Activated CD4-positive, CD25-positive, alpha-beta regulatory T cell (primary cell): ENCODE measurements at places on chromosomes 16 and 17.

DNA sequence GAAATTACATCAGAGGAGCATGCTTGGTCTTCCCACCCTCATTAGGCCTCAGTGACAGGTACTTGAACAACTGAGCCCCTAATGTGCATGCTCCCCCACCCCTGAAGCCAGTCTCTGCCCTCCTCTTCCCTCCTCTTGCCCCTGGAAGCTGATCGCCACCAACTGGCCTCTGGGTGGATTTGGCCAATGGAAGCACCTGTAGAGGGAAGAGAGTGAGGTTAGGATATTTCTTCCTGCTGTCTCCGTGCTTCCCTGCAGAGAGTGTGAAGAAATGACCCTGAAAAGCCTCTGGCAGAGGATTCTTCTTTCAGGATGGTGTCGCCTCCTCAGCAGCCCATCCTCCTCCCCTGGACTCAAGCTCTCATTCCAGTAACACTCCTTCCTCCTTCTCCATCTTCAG is 5.9 kb upstream of the CBLN1 start:
- no peak for DNase-seq

- no peak for DNase-seq
These were observed 22.3 kb upstream of the DHX40 start for GRCh38 chr17:59542960-59543635.

- peak; percentile 14 for DNase-seq
These were observed 31.8 kb downstream of the USP7 start for GRCh38 chr16:8931859-8932258.

DNA sequence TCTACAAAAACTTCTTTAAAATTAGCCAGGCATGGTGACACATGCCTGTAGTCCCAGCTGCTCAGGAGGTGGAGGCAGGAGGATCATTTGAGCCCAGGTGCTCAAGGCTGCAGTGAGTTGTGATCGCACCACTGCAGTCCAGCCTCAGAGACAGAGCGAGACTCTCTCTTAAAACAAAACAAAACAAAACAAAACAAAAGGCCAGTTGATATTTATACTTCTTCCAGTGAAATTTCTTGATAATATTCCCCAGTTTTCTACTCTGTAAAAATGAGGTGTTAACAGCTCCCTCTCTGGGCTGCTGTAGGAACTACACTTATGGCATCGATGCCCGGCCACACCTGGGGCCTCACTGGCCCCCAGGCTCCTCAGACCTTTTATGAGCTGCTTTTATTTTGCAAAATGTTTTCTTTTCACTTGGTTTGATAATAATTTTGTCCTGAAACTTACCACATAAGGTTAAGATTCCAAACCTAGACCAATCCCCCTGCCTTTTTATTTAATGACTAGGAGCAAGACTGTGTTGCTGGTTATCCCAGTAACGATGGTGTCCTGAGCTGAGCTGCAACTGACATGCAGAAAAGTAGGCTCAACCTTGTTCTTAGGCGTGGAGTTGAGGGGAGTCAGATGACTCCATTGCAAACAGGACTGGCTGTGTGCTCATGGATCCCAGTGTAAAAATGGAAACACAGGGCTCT is 17.6 kb downstream of the MAPK8IP3 start:
- DNase-seq = no peak

- DNase-seq = no peak
These were observed 446.6 kb downstream of the KCNJ18 start for GRCh38 chr17:22138861-22139469.

- no peak for DNase-seq
These were observed 149.2 kb downstream of the MAF start for GRCh38 chr16:79451196-79451816.

DNA sequence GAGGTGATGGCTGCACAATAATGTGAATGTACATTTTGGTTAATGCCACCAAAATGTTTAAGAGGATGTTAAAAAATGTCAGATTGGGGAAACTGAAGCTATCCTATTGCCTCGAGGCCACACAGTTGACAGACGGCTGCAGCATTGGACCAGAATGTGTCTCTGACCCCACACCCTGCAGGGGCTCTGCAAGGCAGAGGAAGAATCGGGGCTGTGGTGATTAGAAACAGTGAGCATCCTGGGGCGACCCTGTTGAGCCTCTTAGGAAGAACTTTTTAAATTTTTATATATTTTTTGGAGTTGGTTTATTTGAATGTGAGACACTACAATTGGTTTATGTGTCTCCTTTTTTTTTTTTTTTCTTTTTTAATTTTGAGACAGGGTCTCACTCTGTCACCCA is 15.0 kb upstream of the ADORA2B start:
- DNase-seq = no peak

DNA sequence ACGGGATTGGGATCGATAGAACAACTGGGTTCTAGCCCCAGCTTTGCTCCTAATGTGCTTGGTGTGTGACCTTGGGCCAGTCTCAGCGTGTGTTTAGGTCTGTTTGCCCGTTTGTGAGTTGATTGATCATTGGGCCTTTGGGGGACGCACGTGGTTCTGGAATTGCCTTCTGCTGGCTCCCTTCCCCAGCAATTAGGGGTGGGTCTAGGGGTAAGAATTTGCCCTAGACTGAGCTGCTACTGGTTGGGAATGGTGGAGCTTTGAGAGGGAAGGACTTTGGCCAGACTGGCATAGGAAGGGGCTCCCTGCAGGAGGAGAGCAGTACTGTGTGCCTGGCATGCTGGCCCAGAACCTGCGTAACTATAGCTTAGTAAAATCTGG is 1.5 kb downstream of the SPNS2 start:
- DNase-seq = no peak

DNA sequence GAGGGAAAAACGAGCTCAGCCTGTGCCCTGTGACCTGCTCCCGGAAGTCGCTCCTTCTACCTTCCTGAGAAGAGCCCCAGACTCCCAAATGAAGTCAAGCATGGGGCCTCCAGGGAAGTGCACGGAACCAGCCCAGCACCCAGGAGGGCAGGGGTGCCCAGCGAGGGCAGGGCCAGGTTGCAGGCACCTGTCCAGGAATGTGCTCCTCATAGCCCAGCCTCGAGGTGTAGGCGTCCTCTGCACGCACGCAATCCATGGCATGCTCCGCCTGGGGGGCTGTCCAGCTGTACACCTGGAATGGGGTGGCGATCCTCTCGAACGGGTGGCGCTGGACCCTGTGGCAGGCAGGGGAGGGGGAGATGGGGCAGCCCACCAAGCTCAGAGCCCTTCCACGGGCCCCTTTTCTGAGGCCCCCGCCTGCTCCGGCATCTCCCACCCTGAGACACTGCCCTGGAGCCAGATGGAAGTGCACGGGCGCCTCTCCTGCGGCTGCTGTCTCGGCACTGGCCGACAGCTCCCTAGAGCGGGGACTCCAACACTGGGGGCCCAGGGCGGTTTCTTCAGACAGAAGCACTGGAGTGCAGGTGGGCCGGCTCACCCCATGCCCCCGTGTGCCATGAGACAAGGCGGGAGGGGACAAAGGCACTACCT is 10.9 kb downstream of the CLUH start:
- DNase-seq = no peak

DNA sequence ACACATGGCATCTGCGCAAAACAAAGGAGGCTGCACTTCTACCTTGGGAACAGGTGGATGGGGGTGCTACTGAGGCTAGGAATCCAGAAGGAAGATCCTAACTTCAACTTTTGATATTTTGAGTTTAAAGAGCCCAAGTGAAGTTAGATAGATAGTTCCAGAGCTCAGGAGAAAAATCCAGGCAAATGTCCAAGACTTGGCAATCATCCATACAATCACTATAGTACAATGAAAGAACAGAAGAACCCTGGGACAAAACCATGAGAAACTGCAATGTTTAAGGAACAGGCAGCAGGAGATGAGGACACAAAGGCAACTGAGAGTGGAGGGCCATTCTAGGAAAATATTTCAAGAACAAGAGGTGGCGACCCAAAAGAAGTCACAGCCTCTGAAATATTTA is 12.4 kb downstream of the CDYL2 start:
- DNase-seq = no peak

DNA sequence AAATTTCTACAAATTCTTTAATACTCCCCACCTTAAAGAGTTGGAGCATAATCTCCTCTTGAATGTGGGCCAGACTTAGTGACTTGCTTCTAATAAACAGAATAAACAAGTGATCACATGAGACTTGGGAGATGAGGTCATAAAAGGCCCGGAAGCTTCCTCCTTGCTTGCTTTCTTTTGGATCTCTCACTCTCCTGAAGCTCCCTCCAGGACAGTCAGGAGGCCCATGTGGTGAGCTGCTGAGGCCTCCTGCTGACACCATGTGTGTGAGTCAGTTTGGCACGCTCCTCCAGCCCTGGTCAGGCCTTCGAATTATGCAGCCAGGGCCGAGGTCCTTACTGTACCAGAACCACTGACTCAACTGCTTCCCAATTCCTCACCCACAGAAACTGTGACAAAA is 53.2 kb downstream of the NDEL1 start:
- DNase-seq = no peak

DNA sequence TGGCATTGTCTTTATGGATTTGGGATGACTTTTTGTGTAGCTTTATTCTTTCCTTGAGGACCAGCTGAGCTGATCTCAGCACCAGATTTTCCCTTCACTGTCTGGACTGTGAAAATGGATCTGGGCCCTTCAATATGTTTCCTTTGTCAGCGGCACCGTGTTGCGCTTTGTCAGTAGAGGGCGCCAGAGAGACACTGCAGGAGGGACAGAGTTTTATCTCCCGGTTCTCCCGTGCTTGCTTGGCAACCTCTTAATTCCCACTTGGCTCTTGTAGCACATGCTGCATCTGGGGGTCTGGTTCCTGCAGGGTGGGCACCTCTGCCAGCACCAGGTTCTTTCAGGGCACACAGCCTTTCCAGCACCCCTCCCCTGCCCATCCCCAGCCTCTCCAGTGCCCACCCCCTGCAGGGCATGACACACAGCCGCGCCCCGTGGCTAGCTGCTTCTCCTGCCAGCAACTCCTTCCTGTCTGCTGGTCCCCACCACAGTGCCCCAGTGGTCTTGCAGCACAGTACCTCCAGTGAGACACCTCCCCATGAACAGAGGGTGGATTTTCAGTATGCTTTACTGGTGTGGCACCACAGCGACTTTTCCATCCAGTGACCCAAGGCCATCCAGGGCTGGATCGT is 19.6 kb downstream of the OR1D5 start:
- DNase-seq = no peak

DNA sequence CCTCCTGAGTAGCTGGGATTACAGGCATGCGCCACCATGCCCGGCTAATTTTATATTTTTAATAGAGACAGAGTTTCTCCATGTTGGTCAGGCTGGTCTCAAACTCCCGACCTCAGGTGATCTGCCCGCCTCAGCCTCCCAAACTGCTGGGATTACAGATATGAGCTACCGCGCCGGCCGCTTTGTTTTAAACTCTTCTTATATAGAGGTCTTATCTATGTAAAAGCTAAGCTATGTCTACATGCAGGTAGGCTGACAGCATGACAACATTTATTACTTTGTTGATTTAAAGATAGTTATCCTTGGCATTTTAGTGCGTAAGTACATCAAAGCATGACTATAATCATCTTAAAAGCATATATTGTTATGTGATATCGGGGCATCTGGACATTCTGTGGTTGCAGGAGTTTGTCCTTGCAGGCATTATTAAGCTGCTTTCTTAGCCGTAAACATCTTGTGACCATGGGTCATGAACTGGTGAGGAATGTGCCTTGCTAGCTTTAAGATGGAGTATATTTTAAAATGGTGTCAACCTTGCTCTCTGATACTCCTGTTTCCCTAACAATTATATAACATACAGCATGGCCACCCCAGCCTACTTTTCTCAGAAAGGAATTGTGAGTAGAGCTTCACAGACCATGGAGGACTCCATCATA is 45.8 kb upstream of the TAOK1 start:
- DNase-seq = no peak

DNA sequence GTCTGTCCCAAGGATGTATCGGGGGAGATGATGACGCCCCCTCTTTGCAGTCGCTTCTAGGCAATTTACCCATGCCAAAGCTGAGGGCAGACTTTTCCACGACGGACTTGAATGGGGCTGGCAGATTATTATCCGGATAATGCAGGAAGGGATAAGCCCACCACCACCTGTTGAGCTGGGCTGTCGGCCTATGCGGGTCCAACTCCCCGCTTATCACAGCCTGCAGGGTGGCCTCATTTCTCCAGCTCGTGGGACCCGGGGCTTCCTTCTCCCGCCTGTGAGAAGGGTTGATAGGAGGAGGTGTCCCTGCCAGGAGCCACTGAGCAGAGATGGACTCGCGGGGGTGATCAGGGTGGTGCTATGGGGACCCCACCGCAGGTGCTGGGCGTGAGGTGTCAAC is 559 bp downstream of the CACNG5 start:
- no peak for DNase-seq

DNA sequence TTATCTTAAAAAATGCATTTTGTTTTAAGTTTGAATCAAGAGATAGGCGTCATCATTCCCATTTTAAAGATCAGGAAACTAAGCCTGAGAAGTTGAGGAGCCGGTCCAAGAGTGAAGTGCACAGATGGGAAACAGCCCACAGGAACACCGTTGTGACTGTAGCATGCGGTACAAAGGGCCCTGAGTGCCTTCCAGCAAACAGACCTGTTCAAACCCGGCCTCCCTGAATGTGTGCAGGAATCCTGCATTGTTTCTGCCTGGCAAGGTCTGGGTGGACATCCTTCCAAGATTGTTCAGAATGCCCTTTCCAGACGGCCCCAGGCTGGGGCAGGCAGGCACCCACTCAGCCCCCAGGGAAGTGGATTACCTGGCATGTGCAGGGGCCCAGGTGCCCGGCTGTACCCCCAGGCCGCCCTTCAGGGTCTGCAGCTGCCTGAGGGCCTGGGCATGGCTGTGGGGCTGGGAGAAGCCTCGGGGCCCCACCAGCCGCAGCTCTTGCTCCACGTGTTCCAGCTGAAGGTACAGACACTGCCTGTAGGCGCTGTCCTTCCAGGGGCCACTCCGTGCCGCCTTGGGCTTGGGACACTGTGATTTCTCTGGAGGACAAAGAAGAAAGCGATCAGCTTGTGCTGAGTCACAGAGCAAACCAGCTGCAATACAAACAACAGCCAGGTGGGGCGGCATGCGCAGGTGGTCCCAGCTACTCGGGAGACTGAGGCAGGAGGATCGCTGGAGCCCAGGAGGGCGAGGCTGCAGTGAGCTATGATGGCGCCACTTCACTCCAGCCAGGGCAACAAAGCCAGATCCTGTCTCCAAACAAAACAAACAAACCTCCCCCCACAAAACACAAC is 45.0 kb upstream of the GCSH start:
- no peak for DNase-seq

DNA sequence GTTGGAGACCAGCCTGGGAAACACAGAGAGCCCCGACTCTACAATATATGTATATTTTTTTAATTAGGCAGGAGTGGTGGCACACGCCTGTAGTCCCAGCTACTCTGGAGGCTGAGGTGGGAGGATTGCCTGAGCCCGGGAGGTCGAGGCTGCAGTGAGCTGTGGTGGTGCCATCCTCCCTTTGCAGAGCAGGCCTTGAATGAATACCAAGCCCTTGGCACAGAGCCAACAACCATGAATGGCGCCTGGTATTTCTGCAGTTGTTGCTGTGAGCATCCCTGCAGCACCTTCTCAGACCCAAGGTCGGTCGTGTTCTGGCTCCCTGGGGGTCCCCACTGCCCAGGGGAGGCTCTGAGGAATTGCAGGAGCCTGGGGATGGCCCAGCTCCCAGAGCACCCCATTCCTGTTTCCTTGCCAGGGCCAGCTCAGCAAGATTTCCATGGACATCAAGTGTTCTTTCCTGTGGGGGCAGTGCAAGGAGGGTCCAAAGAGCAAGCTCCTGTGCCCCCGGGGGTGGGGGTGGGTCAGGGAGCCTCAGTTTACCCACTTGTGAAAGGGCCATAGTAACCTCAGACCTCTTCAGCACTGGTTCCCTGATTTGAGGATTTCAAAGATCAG is 25.6 kb upstream of the RMI2 start:
- DNase-seq = no peak

- DNase-seq = no peak
These were observed 104.9 kb upstream of the HS3ST4 start for GRCh38 chr16:25586826-25587225.

- DNase-seq = no peak
These were observed 100.2 kb downstream of the KATNIP start for GRCh38 chr16:27650073-27650701.
